ENCODE measurements at places on chromosomes 2 and 18. TPM values are rescaled to one million over a fixed set of nuclear protein-coding genes. Genes with fewer than 3 reads are reported as not detected.

- DNase-seq: no peak
Observed at GRCh38 chr2:205169464-205169863, 512.8 kb upstream of the NRP2 start.

DNA sequence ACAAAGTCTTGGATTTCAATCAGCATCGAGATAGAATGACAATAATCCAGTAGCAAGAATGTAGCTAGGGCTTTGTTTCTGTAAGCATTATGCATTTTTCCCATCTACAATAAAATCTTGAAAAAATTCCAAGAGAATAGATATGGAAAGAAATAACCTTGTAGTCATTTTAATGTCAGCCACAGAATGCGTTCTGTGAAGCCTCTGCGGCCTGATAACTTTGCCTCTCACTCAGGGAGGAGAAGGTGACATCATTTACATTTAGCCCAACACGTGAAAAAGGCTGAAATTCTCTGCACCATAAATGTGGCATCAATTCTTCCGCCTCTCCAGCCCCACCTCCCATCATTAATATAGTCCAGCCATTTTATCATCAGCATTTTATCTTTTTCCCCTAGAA, 19.1 kb upstream of the DYNC1I2 start:
- DNase-seq: no peak

DNA sequence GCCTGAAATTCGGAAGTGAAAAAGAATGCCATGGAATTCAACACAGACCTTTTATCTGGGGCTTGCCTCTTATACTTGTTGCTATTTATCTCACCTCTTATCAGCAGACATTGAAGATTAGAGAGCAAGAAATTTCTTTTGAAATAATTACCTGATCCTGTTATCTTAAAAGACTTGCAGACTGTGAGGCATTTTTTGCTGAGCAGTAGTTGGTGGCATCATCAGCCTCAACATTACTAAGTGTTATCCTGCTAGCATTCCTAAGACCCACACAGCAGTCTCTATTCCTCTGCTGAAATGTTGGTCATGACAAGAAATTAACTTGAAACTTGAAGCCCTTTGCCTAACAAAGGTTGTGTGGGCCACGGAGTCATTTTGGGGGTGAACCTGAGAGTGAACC, 186.5 kb downstream of the TRIB2 start:
- DNase-seq: no peak

DNA sequence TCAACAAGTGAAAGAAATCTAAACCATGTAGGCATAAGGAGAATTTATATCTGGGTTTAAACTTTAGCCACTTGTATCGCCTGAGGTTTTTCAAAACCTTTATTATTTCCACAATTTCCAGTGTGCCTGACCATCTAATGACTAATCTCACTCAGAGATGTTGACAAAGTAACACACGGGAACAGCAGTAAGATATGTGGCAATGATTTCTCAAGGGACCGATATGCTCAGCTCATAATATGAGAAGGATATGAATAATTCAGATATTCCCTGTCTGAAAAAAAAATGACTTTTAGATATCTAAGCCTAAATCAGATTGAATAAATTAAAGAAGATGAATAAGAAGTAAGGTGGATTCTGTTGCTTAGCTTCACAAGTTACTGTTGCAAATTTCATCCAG, 43.5 kb downstream of the TMEM163 start:
- no peak for DNase-seq

GRCh38 chr2:609449-609848, 67.8 kb downstream of the TMEM18 start:
- no peak for DNase-seq

GRCh38 chr2:83051538-83052170, 1407.4 kb downstream of the SUCLG1 start:
- DNase-seq: no peak

- DNase-seq: no peak
Observed at GRCh38 chr2:109352056-109352897, 223.3 kb downstream of the SH3RF3 start.

DNA sequence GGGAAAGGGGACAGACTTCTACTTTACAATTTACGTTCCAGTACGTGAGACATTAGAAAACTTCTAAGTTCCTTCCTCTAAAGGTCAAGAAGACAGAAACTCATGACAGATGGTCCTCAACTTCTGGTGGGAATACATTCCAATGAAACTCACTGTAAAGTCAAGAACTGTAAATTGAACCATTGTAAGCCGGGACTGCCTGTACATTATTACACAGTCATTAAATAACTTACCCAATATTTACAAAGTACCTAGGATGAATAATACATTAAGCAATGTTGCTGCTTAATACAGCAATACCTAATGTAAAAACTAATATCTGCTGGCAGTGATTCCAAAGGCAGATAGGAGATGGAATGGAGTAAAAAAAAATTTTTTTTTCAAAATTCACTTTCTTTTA, 51.9 kb downstream of the CDH2 start:
- DNase-seq: no peak

DNA sequence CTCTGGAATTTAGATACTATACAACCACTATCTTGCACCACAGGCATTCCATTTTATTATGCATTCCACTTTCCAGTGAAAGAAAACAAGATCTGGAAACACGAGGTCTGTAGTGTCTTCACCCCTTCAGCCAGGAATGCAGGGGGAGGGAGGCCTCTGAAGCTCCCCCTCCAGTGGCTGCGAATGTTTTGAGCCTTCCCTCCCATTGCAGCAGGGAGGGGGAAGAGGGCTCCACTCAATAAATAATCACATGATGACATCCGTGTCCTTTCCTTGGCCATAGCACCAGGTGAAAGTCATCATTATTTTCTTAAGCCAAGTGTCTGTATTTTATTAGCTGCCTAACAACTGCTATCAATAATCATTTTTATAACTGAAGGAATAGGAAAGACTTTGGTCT, 38.6 kb downstream of the ALPK2 start:
- no peak for DNase-seq

GRCh38 chr2:217107480-217107879, 247.6 kb upstream of the TNP1 start:
- DNase-seq: no peak

DNA sequence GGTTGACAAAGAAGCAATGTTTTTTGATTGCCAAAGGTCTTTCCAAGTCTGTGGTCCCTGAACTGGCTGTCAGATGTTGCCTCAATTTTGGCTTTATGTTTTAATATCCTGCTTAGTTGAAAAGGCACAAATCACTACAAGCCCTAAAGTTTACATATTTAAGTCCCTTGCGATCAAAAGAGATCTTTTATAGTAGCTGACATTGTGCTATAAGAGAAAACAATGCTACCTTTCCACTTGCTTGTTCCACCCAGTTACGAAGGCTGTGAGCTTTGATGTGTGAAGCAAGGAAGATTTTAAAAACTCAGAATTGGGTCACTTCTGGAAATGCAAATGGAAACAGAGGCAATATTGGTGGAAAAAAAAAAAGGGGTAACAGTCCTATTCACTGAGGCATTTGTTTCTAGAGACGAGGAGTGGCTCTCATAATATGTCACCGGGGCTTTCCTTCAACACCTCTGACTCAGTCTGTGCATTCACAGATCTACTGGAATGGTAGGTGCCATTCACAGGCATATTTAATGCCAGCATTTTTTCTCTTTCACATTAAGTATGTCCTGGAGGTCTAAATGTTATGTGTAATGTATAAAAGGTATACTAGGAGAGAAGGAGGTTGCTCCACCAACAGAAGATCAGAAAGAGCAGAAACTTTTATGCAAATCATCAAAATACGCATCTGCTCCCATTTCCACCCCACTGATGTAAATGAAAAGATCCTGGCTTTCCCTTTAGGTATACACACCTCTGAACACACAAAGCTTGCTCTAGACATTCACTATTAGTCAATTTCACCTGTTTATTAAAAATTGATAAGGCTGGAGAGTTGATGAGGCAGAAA, 91.8 kb downstream of the TGIF1 start:
- DNase-seq: no peak

GRCh38 chr2:34949316-34949715, 1350.2 kb upstream of the FAM98A start:
- DNase-seq: no peak

DNA sequence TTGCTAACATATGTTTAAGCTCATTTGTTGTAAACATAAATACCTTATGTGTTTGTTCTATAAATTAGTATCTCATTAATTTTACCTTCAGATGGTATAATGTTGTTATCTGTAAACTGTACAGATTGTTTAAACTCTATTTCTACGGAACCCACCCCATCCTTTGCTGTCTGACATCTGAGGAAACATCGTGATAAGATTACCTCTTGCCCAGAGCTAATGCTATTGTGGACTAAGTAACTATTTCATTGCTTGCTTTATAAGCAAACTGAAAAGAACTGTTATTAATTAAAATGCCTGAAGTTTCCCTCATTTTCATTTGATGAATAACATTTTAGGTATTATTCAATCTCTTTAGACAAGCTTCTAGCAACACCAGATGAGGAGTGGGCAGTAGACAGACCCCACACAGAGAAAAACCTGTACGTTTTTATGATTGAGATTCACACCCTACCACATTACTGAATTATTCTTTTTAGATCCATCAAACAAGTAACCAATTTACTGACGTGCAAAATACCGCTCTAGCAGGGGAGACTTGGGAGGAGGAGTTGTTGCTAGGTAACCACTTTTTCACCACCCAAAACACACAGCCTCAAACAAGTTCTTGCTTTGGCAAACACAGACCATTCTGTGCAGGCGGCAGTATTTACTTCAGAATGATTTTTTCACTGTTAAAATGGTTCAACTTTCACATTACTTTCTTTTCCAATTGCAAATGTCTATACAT, 1.9 kb upstream of the SYT4 start:
- no peak for DNase-seq

DNA sequence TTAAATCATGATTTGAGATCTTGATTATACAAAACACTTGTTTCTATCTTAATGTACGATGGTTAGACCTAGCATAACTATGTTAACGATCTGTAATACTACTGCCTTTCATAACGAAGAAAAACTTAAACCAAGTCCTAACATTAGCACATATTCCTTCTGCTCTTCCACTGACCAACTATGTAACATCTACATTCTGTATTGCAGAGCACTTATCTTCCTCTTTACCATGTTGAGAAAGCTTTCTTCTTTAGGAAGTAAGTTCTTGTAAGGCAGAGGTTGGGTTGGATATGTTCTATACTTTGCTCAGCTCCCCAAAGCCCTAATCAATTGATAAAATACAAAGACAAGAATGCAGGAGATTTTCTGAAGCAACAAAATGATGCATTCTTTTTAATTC, 7.9 kb upstream of the ZNF407 start:
- no peak for DNase-seq

- DNase-seq: no peak
Observed at GRCh38 chr2:233387667-233388528, 33.6 kb downstream of the DGKD start.

DNA sequence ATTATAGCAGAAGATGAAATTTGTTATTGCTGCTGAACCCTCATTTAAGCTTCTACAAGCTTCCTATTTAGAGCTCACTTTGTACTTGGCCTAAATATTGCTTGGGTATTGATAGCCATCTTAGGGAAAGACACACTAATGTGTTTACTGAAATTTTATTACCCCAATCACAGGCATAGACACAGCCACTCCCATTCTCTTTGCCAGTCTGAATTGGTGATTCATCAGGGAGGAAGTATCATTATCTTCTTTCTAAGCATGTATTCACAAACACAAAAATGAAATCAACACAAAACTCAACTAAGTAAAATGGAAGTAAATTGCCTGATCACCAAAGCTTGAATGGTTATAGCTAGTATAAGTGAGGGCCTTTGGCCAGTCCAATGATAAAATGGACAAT, 666.3 kb downstream of the TSN start:
- no peak for DNase-seq

DNA sequence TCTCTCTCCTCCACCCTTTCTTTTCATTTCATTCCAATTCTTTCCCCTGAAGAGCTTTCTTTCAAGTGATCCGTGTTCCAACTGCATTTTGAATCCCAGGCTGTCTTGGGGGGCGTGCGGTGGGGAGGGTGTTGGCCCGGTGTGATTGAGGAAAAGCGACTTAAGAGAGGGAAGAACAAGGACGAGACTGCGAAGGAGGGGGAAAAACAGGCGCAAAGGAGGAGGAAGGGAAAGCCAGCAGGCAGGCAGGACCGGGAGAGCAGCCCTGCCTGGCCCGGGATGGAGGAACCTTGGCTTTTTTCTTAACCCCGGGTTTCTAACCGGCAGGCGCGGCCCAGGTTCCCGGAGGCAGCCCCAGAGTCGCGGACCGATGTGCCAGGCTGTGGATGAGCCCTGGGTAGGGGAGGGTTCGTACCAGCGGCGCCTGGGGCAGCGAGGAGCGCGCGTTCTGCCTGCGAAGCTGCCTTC, 1.3 kb downstream of the ADCYAP1 start:
- DNase-seq: no peak

DNA sequence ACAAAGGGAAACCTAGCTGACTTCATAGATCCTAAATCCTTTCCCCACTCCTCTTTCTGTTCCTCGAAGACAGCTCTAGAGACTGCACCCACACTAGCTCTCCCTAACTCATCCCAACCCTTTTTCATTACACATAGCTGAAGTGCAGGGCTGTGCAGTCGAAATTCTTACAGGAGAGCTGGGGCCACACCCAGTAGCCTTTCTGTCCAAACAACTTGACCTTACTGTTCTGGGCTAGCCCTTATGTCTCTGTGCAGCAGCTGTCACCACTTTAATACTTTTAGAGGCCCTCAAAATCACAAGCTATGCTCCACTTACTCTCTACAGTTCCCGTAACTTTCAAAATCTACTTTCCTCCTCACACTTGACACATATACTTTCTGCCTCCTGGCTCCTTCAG, 666.1 kb upstream of the PKDCC start:
- no peak for DNase-seq

Gene SPP2
- total RNA-seq: not detected

Gene RSAD2
- total RNA-seq: 4.4 TPM

Gene GFPT1
- total RNA-seq: 50.9 TPM

Gene SLC66A3
- total RNA-seq: 5.0 TPM

Gene PLCL1
- total RNA-seq: 41.1 TPM

Gene CXCR1
- total RNA-seq: not detected

Gene ADD2
- total RNA-seq: 1.1 TPM
